ENCODE measurements at places on chromosomes 13 and 19.

DNA sequence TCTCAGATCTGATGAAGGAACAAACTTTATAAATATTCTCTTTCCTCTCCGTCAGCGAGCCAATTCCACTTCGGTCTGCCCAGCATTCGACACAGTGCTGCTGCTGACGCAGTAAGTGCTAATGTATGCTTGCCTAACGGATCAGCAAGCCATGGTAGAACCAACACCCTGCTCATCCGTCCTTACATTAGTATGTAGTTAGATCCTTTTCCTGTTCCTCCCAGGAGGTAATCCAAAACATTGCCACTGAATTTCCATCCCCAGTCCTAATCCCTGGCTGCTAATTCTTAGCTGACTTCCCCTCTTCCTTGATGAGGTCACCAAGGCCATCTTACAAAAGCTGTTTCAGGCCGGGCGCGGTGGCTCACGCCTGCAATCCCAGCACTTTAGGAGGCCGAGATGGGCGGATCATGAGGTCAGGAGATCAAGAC lies 88.0 kb downstream of the STARD13 start:
- H3K4me1 ChIP-seq, result peaks cover 19% of the 10 kb centered on the region
- H3K27ac ChIP-seq, result peak overlapping the region; percentile 17
- H3K27me3 ChIP-seq, result no peaks in the 10 kb centered on the region
- no peak overlapping the region for H3K4me3 ChIP-seq
- H3K36me3 ChIP-seq, result peaks cover 5% of the 10 kb centered on the region
- DNase-seq, result no peak

- no peak overlapping the region for H3K27ac ChIP-seq
- no peak overlapping the region for H3K4me3 ChIP-seq
- no peaks in the 10 kb centered on the region for H3K36me3 ChIP-seq
- no peaks in the 10 kb centered on the region for H3K27me3 ChIP-seq
- H3K4me1 ChIP-seq, result no peaks in the 10 kb centered on the region
- DNase-seq, result no peak
Measured at GRCh38 chr13:65868884-65869283, 1361.3 kb downstream of the PCDH9 start.

- H3K4me3 ChIP-seq, result no peak overlapping the region
- H3K27ac ChIP-seq, result no peak overlapping the region
- no peaks in the 10 kb centered on the region for H3K36me3 ChIP-seq
- no peak for DNase-seq
Measured at GRCh38 chr13:34017231-34017630, 199.3 kb downstream of the RFC3 start.

- no peak overlapping the region for H3K4me3 ChIP-seq
- no peaks in the 10 kb centered on the region for H3K27me3 ChIP-seq
- H3K27ac ChIP-seq, result no peak overlapping the region
- DNase-seq, result peak; percentile 73
- peaks cover 4% of the 10 kb centered on the region for H3K4me1 ChIP-seq
Measured at GRCh38 chr13:80054806-80055205, 286.1 kb downstream of the SPRY2 start.

DNA sequence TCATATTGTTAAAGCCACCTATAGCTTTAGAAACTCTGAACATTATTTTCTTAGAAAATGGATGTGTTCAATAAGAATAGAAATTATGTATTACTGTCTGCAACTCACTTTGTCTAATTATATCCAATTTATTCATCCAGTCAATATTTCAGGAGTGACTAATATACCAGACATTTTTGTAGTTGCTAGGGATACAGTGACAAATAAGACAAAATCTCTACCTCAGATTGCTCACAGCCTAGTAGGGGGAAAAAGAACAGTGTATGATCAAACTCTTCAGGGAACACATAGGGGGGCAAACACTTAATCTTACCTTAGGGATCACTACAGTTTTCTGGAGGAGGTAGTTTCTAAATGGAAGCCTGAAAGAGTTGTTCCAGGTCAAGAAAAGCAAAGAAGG lies 8.6 kb downstream of the BRCA2 start:
- no peak overlapping the region for H3K4me3 ChIP-seq
- peak; percentile 78 for DNase-seq
- H3K4me1 ChIP-seq, result no peaks in the 10 kb centered on the region
- no peaks in the 10 kb centered on the region for H3K36me3 ChIP-seq

GRCh38 chr19:30662211-30662861 lies 290.2 kb downstream of the ZNF536 start:
- H3K4me3 ChIP-seq, result no peak overlapping the region
- H3K36me3 ChIP-seq, result no peaks in the 10 kb centered on the region
- DNase-seq, result no peak
- no peaks in the 10 kb centered on the region for H3K4me1 ChIP-seq
- H3K27me3 ChIP-seq, result no peaks in the 10 kb centered on the region

DNA sequence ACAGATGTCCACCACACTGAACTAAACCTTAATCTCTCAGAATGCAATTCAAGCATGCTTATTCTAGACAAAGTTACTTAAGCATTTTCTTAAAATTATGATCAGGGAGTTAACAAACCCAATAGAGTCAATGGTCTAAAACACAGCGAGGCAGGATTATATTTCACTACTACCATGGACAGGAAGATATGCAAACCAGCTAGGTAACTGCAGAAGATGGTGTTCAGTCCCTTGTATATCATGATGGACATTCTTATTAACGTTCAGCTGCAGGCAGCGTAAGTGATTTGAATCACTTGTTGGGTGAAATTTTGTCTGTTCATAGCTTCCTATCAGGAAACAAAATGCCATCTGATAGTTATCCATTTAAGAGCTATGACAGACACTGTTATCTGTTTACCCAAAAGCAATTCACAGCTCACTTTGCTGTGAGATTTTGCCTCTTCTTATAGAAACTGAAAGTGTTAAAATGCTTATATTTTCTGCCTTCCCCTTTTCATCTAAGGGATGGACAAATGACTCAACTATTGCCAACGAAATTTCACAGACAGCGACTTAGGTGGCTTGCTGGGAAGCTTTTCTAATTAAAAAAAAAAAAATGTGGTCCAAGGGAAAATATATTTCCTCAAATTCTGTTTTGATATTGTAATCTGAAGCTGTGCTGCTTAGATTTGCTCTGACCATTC lies 591.9 kb downstream of the DACH1 start:
- DNase-seq, result no peak
- no peaks in the 10 kb centered on the region for H3K4me1 ChIP-seq
- no peak overlapping the region for H3K27ac ChIP-seq

DNA sequence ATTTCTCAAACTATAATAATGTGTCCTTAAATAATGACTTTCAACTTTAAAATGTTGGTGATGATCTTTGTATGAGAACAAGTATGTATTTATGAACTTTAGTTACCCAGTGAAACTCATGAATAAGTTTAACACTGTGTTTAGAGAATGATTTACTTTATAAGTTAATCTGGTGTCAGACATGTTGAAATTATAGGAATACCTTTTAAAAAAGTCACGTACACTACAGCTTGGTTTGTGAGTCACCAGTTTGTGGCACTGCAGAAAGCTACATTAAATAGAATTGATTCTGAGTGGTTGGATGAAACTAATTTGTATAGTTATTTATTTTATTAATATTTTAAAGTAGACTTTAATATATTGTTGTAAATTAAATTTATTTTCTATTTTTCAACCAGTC lies 1366.2 kb upstream of the PCDH20 start:
- H3K36me3 ChIP-seq, result no peaks in the 10 kb centered on the region
- DNase-seq, result peak; percentile 66
- no peaks in the 10 kb centered on the region for H3K4me1 ChIP-seq
- no peak overlapping the region for H3K4me3 ChIP-seq

- no peaks in the 10 kb centered on the region for H3K27me3 ChIP-seq
- no peaks in the 10 kb centered on the region for H3K4me1 ChIP-seq
- DNase-seq, result no peak
- no peaks in the 10 kb centered on the region for H3K36me3 ChIP-seq
Measured at GRCh38 chr19:38046254-38047048, 139.4 kb downstream of the SIPA1L3 start.

DNA sequence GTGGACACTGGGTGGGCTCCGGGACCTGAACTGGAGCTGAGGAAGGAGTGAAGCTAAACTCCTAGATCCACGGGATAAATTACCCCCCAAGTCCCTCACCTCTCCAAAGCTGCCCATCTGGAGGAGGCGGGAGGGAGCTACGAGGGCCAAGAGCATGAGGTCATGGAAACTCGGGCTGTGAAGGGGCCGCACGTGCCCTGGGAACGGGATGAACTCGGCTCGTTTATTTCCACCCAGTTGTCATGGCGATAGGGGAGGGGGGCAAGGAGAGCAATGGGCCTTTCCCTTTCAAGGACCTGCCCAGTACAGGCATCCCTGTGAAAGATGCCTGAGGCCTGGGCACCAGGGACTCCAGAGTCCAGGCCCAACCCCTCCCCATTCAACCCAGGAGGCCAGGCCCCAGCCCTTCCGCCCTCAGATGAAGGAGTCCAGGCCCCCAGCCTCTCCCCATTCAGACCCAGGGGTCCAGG lies 3.8 kb downstream of the PPP1R12C start:
- peak; percentile 92 for DNase-seq
- H3K4me1 ChIP-seq, result peaks cover 13% of the 10 kb centered on the region
- H3K27me3 ChIP-seq, result no peaks in the 10 kb centered on the region
- no peak overlapping the region for H3K27ac ChIP-seq

DNA sequence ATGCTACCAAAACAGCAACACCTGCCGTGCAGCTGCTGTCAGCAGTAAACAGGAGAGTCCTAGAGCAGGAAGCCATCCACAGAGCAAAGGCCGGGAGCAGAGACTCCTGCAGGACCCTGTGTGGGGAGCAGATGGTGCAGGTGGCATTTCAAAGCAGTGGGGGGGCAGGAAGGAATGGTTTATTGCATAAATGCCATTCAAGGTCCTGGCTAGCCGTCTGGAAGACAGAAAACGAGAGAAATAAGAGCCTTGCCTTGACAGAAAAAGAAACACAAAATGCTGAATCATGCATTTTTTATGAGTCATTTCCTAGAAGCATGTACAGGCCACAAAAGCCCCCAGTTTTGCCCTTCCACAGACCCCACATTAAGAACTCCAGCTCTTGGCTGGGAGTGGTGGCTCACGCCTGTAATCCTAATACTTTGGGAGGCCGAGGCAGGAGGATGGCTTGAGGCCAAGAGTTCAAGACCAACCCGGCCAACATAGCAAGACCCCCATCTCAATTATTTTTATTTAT lies 5.4 kb downstream of the RSPH6A start:
- peak; percentile 83 for DNase-seq
- H3K27me3 ChIP-seq, result no peaks in the 10 kb centered on the region
- H3K4me1 ChIP-seq, result peaks cover 10% of the 10 kb centered on the region
- H3K27ac ChIP-seq, result peak overlapping the region; percentile 79

GRCh38 chr19:6632002-6632621 lies 37.8 kb downstream of the TNFSF14 start:
- no peak overlapping the region for H3K4me3 ChIP-seq
- H3K27ac ChIP-seq, result no peak overlapping the region
- peak; percentile 64 for DNase-seq

GRCh38 chr19:47157431-47158321 lies 27.0 kb downstream of the SAE1 start:
- H3K36me3 ChIP-seq, result peaks cover 32% of the 10 kb centered on the region
- H3K27ac ChIP-seq, result peak overlapping the region; percentile 78
- no peaks in the 10 kb centered on the region for H3K27me3 ChIP-seq
- H3K4me3 ChIP-seq, result no peak overlapping the region
- peak; percentile 72 for DNase-seq

- H3K4me3 ChIP-seq, result no peak overlapping the region
- no peak overlapping the region for H3K27ac ChIP-seq
- H3K4me1 ChIP-seq, result no peaks in the 10 kb centered on the region
- H3K27me3 ChIP-seq, result peaks cover 4% of the 10 kb centered on the region
- H3K36me3 ChIP-seq, result no peaks in the 10 kb centered on the region
- no peak for DNase-seq
Measured at GRCh38 chr19:23972161-23972560, 57.5 kb downstream of the ZNF726 start.

DNA sequence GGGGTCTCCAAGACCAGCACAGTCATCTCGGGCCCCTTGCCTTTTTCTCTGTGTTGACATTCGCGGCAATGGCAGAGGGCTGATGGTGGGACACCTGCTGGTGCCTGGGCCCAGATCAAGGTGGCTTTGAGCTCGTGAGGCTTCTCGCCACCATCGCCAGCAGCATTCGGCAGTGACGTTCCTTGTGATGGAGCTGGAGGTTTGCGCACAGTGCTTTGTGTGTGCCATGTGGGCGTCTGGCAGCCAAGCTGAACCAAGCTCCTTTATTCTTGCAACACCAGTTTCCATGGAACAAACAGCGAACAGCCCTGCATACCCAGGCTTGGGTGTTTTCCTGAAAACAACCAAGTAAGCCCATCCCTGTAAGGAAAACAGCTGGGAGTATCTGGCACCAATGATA lies 9.1 kb upstream of the TMEM255B start:
- H3K27me3 ChIP-seq, result peaks cover 25% of the 10 kb centered on the region
- H3K4me1 ChIP-seq, result no peaks in the 10 kb centered on the region
- H3K4me3 ChIP-seq, result no peak overlapping the region
- no peak for DNase-seq
- H3K27ac ChIP-seq, result no peak overlapping the region
- H3K36me3 ChIP-seq, result no peaks in the 10 kb centered on the region

DNA sequence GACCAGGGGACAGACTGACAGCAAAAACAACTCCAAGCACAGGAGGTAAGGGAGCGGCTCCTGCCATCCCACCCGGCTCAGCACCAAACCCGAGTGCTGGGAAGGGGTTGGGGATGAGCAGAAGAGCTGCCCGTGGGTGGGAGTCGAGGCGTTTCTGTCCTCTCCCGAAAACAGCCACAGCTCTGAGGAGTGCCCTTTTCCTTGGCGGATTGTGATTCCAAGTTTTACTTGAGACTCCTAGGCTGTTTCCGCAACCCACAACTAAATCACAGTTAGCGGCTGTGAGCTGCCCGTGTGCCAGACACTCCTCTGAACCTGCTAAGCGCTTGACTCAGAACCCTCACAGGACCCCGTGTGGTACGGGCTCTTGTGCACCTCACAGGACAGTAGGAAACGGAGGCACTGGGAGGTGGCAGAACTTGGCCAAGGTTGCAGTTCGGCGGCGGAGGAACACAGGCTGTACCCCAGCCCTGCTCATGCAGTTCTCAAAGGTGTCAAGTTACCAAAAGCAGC lies 21.4 kb downstream of the CFAP97D2 start:
- no peaks in the 10 kb centered on the region for H3K4me1 ChIP-seq
- DNase-seq, result peak; percentile 19
- H3K4me3 ChIP-seq, result peak overlapping the region; percentile 4
- no peak overlapping the region for H3K27ac ChIP-seq

DNA sequence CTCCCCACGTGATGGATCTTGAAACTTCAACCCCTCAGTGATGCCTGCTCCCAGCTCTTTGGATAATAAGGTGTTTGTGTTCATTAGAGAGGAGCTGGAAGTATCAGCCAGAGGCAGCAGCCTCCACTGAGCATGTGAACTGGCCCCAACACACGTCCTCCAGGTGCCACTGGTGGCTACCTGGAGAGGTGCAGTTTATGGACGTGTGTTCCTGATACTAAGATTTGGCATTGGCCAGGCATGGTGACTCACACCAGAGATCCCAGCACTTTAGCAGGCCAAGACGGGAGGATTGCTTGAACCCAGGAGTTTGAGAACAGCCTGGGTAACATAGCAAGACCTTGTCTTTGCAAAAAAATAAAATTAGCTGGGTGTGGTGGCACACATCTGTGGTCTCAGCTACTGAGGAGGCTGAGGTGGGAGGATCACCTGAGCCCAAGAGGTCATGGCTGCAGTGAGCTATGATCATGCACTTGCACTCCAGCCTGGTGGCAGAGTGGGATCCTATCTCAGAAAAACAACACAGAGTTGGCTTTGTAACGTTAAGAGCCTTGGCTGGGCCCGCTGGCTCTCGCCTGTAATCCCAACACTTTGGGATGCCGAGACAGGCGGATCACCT lies 34.4 kb downstream of the SLC25A42 start:
- H3K27ac ChIP-seq, result no peak overlapping the region
- H3K27me3 ChIP-seq, result no peaks in the 10 kb centered on the region
- peaks cover 6% of the 10 kb centered on the region for H3K36me3 ChIP-seq
- H3K4me1 ChIP-seq, result no peaks in the 10 kb centered on the region

- no peaks in the 10 kb centered on the region for H3K27me3 ChIP-seq
- H3K36me3 ChIP-seq, result peaks cover 1% of the 10 kb centered on the region
- no peak overlapping the region for H3K27ac ChIP-seq
- no peak overlapping the region for H3K4me3 ChIP-seq
- H3K4me1 ChIP-seq, result peaks cover 60% of the 10 kb centered on the region
Measured at GRCh38 chr19:15294561-15294990, 37.8 kb downstream of the BRD4 start.

Data from IMR-90 (cell line).